Mesenchymal stem cell (in vitro differentiated cells and primary cell): ENCODE measurements at places on chromosomes 6 and 20.

GRCh38 chr20:4942331-4942730 is 59.0 kb downstream of the SLC23A2 start:
- DNase-seq, result no peak

DNA sequence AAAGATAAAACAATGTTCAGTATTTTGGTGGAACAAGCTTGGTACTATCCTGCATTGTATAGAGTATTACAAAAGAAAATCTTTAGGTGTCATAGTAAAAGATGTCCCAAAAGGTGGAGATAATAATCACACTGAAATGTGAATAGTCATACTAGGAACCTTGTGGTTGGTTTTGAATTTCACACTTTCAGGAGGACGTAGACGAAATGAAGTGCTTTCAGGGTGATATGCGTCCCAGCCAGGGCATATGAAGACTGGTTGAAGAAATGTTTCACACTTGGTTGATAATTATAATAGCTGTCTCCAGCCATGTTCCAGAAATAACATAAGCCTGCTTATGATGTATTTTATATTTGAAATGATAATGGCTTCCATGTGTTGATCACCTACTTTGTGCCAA is 60.4 kb downstream of the SCAND1 start:
- DNase-seq, result no peak

DNA sequence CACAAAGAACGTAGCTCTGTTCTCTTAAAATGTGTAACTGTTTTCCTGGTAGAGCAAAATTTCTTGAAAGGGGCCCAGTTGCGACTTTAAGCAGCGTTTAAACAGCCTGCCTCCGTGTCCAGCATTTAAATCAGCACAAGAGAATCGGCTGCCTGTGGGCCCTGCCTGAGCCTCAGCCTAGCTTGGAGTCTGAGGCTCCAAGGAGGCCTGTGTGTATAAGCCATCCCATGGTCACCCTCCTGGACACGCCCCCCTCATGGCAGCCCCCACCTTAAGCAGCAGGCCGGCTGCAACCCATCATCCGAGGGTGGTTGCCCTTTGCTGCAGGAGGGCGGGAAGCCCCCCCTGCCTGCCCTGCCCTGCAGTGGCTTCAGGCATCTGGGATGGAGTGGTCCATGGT is 18.9 kb downstream of the SDCBP2 start:
- DNase-seq, result no peak

- no peak for DNase-seq
These were observed 66.3 kb downstream of the NT5E start for GRCh38 chr6:85516168-85516567.

GRCh38 chr6:105601541-105602236 is 198.8 kb upstream of the PREP start:
- DNase-seq, result peak; percentile 98

DNA sequence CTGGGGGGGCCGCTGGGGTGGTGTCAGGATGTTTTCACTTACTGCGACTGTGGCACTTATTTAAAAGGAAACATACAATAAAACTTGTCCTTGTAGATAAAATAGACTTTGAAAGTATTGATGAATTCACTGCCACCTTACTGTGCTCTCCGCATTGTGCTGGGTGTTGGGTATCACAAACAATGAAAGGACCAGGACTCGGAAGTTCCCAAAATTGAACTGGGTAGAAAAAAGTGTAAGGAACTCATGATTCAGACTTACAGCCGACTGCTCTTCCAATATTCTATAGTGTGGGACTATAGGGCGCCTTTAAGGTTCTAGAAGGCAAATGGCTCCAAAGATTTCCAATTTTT is 32.1 kb upstream of the ID4 start:
- DNase-seq, result peak; percentile 70

- DNase-seq, result no peak
These were observed 52.2 kb downstream of the MYH7B start for GRCh38 chr20:35007891-35008290.

DNA sequence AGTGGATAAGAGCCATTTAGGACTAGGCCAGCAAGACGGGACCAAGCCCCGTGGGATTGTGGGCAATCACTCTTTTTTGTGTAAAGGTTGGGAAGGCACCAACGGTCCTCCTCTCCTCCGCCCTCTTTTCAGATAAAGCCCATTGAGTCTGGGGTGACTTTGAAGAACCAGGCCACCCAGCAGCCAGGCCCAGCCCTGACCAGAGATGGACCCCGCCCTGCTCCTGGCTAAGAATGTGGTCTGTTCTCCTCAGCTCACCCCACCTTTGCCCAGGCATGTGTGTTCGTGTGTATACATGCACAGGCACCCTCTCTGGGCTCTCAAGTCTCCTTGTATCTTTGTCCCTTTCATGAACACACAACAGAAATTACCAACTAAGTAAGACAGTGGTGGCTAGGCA is 9.1 kb downstream of the SDC4 start:
- DNase-seq, result no peak

GRCh38 chr20:52630138-52630537 is 342.0 kb upstream of the TSHZ2 start:
- no peak for DNase-seq

GRCh38 chr20:25065625-25066338 is 7.8 kb upstream of the ACSS1 start:
- peak; percentile 37 for DNase-seq

- DNase-seq, result no peak
These were observed 298.2 kb downstream of the UBE3D start for GRCh38 chr6:82767447-82767846.

DNA sequence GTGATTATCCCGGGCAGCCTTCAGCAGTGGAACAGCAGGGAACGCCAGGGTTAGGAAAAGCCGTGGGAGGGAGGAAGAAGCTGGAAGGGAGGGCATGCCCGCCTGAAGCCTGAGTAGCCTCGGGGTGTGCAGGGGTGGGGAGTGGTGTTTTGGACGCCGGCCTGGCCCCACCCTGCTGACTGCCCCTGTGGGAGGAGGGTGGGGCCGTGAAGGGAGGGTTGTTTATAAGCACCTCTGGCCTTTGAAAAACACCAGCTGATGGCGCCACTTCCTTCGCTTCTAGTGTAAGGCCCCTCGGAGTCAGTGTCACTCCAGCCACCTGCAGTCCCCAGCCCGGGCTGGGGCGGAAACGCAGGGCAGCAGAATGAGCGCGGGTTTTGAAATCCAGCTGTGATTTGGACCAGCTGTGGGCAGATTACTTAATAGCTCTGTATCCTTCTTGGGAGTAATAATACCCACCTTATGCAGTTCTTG is 52.8 kb upstream of the BMP6 start:
- DNase-seq, result no peak

- DNase-seq, result peak; percentile 16
These were observed 199.0 kb downstream of the SAMD5 start for GRCh38 chr6:147707524-147707923.

DNA sequence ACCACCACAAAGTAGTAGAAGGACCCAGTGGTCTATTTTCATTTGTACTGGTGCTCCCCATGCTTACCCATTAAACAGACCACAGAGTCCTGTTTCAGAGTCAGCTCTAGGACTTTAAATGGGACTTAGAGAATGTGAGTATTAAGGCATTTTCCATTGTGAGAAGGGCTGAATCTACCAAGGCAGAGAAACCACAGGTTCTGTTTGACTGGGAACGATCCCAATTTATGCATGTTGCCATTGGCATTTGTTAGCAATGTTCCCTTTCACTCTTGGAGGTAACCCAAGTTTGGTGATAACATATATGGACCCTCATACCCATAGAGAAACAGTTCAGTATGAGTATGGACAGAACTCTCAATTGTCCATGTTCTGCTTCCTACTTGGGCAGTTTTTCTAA is 672.8 kb downstream of the KIF16B start:
- no peak for DNase-seq

GRCh38 chr6:5906842-5907241 is 99.9 kb downstream of the NRN1 start:
- DNase-seq, result no peak

DNA sequence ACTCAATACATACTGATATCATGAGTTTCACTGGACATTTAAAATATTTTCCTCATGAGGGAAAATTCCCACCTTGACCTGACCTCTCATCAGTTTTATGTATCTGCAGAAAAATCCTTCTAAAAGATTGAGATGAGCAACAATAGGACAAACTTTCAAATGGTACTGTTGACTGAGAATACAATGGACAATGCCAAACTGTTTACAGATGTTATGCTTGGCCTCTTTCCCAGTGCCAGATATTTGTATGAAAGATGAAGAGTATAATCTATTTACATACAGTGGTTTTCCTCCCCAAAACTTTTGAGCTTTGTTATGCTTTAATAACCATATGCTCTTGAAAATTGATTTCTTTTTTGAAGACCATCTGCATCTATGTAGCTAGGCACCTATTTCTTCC is 245.1 kb upstream of the RSPO3 start:
- DNase-seq, result no peak
